ENCODE measurements at places on chromosomes 7 and 10. TPM values are rescaled to one million over a fixed set of nuclear protein-coding genes. Genes with fewer than 3 reads are reported as not detected.

DNA sequence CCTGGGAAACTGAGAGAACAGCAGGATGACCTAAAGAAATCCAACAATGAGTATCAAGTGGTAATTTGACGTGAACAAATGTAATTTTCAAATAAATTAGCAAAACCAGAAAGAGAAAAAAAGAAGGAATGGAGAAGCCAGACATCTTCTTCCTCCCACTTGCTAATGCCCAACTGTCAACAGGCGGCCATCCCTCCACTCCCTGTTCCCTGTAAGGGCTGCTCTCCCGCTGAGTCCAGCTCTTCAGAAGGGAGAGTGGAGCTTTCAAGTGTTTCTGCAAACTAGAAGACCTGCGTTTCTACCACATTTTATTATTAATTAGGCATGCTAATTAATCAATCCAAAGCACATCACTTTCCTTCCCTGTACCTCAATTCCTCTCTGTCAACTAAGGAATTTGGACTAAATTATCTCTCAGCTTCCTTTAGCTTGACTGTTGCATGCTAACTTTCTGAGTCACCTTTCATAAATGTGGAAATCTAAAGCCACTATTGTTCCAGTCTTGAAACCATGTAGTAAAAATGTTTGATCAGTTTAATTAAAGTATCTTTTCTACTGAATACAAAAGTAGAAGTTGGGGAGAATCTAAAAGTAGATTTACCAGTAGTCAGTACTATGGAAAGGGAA lies 48.4 kb upstream of the CUL1 start:
- DNase-seq, result no peak

- no peak for DNase-seq
Measured at GRCh38 chr7:23514755-23515154, 17.0 kb downstream of the TRA2A start.

DNA sequence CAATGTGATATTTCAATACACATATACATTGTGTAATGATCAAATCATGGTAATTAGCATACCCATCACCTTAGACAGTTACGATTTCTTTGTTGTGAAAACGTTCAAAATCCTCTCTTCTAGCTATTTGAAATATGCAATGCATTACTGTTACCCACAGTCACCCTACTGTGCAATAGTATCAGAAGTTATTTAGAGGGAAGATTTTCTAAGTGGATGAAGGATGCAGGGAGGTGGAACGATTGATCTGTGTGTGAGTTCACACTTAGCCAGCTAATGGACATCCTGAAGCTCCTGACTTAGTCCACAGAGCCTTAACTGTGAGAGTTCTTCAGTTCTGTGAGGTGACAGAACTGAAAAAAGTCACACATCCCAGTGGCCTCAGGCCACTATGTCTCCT lies 97.2 kb upstream of the LAMB4 start:
- DNase-seq, result no peak

- no peak for DNase-seq
Measured at GRCh38 chr10:28833313-28833712, 156.0 kb downstream of the BAMBI start.

DNA sequence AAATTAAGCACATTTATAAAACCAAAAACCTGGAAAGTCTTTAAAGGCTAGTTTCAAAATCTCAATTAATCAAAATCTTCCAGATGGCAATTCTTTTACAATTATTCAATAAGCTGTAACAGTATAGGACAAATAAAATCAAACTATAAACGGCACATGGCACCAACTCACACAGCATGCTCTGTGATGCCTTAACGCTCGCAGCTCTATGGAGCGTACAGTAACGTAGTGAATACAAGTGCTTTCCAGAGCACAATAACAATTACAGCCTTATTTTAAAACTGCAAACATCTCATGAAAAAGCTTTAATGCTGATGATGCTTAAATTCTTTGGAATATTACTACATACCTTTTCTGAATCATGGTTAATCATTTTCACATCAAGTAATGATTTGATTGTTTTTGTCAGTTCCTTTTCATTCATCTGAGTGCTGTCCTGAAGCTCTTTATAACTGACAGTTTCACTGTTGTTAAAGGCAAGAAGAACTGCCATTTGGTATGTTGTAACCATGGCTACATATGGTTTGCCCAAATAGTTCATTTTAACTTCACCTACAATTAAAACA lies 74.2 kb downstream of the CUL2 start:
- DNase-seq, result no peak

DNA sequence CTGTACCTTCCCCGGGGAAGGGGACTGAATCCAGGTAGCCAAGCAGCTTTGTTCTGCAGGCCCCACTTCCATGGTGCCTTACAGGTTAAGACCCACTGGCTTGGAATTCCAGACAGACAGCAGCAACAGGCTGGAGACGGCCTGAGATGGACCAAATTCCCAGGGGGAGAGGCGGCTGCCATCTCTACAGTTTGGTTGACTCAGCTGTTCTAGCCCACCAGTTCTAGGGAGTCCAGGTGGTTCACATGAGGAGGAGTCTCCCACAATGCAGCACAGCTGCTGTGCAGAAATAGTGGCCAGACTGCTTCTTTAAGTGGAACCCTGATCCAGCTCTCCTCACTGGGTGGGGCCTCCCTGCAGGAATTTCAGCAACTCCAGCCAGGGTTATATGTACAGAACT lies 74.1 kb downstream of the C10orf67 start:
- DNase-seq, result no peak

- DNase-seq, result no peak
Measured at GRCh38 chr7:131196803-131197202, 130.9 kb upstream of the MKLN1 start.

- no peak for DNase-seq
Measured at GRCh38 chr10:17563452-17563851, 53.7 kb downstream of the HACD1 start.

DNA sequence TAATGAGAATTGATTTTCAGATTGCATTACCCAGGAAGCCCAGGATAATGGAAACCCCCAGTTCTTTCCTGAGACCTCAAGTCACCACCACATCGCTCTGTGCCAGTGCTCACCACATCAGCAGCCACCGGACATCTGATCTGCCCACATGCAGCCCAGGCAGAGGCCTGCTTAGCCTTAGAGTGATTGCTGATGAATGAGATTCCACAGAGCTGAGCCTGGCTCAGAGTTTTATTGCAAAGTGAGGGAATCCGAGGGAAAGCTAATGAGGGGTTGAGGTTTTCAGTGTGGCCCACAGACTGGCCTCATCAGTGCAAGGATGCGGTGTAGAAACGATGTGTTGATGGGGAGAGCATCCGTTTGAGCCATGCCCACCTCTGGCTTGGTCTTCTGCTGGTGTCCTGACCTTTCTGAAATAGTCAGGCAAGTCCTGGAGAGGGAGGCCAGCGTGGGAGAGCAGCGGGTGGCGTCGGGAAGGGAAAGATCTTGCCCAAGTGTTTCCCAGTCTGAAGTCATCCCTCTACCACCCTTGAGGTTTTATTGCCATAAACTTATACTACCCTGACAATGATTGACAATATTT lies 120.3 kb downstream of the ITIH5 start:
- DNase-seq, result no peak

The AZGP1 gene
- 0.33 TPM for total RNA-seq

The GPR26 gene
- total RNA-seq, result not detected

The PTPRE gene
- total RNA-seq, result 22.1 TPM

The COL28A1 gene
- 1.0 TPM for total RNA-seq

The PRLHR gene
- total RNA-seq, result not detected

The PNLIPRP1 gene
- 1.1 TPM for total RNA-seq
